H9 (cell line): ENCODE measurements at places on chromosomes 16 and 17. TPM values are rescaled to one million over a fixed set of nuclear protein-coding genes. Genes with fewer than 3 reads are reported as not detected.

The VWA3A gene
- not detected in 2 replicates for total RNA-seq

The PRKCB gene
- 7.0 and 7.7 TPM in 2 replicates for total RNA-seq

The CDH3 gene
- total RNA-seq, result 92.9 and 97.2 TPM in 2 replicates

The ZG16 gene
- not detected in 2 replicates for total RNA-seq

The CMTM1 gene
- 2.1 and 2.6 TPM in 2 replicates for total RNA-seq

The TRPV3 gene
- 0.63 and 1.2 TPM in 2 replicates for total RNA-seq

The MYADML2 gene
- total RNA-seq, result 0.13 and 0.22 TPM in 2 replicates

The UTS2R gene
- total RNA-seq, result 0.75 and 0.94 TPM in 2 replicates

The CACNA1G gene
- 1.5 and 1.7 TPM in 2 replicates for total RNA-seq

The PIPOX gene
- 26.8 and 30.1 TPM in 2 replicates for total RNA-seq

The ASPHD1 gene
- total RNA-seq, result 16.7 and 17.9 TPM in 2 replicates

The CIBAR2 gene
- not detected in 2 replicates for total RNA-seq

The GRB7 gene
- 50.6 and 55.0 TPM in 2 replicates for total RNA-seq

The CIITA gene
- total RNA-seq, result not detected in 2 replicates

The CRLF3 gene
- total RNA-seq, result 18.1 TPM in 2 replicates
